ENCODE measurements at places on chromosomes 6 and 20.
A peak's percentile ranks its signal among the peaks of the same experiment; 100 is the strongest.

- DNase-seq: no peak
Measured at GRCh38 chr6:152093711-152094110, 286.2 kb downstream of the ESR1 start.

DNA sequence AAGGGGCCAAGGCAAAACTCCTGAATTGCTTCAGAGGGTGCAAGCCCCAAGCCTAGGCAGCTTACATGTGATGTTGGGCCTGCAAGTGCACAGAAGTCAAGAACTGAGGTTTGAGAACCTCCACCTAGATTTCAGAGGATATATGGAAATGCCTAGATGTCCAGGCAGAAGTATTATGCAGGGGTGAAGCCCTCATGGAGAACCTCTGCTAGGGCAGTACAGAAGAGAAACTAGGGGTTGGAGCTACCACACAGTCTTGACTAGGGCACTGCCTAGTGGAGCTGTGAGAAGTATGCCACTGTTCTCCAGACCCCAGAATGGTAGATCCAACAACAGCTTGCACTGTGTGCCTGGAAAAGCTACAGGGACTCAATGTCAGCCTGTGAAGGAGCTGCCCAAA, 179.7 kb upstream of the GJE1 start:
- no peak for DNase-seq

GRCh38 chr20:8909596-8909995, 159.3 kb upstream of the PLCB4 start:
- DNase-seq: no peak

DNA sequence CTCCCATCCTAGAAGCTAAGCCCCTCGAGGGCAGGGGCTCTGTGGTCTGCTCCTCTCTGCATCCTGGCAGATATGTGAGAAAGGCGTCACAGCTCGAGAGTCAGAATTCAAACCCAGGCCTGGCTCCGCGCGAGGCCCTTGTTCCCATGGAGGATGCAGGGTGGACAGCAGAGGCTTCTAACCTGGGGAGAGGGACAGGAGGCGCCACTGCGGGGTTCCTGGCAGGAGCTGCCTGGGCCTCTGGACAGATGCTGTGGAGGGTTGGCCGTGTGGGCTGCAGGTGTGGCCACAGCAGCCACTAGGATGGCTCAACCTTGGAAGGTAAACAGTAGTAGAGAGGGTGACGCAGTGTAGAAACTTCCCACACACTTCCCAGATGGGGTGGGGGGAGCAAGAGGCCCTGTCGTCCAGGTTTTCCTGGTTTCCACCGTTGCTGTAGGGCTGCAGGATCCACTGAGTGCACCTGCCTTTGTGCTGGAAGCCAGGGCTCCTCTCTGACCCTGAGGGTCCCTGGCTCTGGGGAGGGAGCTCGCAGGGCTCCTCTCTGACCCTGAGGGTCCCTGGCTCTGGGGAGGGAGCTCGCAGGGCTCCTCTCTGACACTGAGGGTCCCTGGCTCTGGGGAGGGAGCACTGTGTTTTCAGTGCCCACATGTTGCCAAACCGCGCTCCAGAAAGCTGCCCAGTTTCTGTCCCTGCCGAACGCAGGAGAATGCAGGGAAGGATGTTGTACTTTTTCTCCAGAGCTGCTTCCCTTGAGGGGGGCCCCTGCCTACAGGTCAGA, 14.2 kb downstream of the RBM38 start:
- DNase-seq: no peak

DNA sequence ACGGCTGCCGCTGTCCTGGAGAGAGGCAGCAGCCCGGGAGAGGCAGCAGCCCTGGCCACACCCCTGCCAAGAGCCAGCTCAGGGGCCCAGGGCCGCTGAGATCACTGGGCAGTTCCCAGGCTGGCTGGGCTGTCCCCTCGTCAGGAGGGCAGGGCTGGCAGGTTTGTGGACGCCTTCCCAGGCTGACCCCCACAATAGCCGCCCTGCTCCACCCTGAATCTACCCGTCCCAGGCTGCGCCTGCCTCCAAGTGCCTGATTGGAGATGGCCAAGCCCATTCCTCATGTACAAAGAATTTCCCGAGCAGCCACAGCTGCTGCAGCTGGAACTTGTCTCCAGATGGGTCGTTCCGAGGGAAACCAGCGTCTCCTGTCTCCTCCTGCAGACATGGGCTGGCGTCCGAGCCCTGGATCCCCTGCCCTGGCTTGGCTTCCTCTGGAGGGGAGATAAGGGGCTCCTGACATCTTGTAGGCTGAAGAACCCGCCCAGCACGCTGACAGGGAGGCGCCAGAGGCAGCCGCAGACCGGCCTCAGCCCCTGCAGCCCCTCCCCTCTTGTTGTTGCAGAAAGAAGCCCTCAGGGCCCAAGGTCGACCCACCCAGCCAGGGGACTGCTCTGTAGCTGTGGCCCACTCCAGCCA, 9.4 kb upstream of the GATA5 start:
- DNase-seq: no peak

- no peak for DNase-seq
Measured at GRCh38 chr6:14618759-14619418, 501.3 kb downstream of the CD83 start.

DNA sequence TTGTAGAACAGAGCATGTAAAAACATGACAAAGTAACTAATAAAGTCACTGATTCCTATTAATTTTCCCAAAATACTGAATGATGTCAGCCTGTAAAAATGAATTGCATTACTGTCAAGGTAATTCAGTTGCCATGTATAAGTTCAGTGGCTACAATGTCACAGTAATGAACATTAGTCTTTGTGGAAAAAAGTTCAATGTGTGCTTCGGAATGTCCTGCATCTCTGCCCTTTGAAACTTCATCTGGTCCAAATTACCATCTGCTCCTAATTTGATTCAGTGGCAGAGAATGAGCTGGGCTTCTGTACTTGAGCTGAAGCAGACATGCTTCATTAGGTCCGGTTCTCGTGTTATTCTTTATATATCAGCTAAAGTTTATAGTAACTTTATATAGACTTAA, 567.4 kb downstream of the COL12A1 start:
- DNase-seq: no peak

DNA sequence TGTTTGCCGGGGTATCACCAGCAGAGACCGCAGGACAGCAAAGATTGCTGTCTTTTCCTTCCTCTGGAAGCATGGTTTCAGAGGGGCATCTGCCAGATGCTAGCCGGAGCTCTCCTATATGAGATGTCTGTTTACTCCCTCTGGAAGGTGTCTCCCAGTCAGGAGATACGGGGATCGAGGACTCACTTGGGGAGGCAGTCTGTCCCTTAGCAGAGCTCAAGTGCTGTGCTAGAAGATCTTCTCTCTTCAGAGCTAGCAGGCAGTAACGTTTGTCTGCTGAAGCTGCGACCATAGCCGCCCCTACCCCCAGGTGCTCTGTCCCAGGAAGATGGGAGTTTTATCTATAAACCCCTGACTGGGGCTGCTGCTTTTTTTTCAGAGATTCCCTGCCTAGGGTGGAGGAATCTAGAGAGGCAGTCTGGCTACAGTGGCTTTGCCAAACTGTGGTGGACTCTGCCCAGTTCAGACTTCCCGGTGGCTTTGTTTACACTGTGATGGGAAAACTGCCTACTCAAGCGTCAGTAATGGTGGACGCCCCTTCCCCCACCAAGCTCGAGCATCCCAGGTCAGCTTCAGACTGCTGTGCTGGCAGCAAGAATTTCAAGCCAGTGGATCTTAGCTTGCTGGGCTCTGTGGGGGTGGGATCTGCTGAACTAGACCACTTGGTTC, 133.0 kb upstream of the FLRT3 start:
- no peak for DNase-seq

- DNase-seq: no peak
Measured at GRCh38 chr6:18347021-18347577, 40.1 kb upstream of the RNF144B start.

- DNase-seq: no peak
Measured at GRCh38 chr20:47758517-47759450, 26.5 kb downstream of the SULF2 start.

DNA sequence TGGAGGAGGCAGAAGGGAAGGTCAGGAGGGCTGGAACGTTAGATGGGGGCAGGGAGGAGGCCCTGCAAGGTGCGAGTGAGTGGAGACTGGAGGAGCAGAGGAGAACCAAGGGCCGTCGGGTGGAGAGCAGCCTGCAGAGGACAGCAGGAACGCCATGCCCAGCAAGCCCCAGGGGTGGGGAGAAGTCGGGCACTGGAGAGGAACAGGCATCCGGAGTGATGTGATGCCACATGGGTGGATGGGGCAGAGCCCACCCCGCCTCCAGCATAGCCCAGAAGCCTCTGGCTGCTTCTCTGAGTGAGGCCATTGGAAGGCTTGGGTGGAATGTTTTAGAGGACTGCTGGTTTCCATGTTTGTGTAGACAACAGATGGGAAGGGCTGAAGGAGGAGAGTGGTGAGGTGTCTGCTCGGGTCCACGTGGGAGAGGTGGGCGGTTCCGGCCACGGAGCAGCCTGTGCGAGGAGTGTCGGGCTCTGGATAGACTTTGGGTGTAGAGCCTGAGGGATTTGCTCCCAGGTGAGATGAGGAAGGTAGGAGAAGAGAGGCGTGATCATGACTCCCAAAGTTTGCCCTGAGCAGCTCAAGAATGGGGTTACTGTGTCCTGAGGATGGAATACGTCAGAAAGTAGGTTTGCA, 221.4 kb downstream of the SMOC2 start:
- DNase-seq: no peak

DNA sequence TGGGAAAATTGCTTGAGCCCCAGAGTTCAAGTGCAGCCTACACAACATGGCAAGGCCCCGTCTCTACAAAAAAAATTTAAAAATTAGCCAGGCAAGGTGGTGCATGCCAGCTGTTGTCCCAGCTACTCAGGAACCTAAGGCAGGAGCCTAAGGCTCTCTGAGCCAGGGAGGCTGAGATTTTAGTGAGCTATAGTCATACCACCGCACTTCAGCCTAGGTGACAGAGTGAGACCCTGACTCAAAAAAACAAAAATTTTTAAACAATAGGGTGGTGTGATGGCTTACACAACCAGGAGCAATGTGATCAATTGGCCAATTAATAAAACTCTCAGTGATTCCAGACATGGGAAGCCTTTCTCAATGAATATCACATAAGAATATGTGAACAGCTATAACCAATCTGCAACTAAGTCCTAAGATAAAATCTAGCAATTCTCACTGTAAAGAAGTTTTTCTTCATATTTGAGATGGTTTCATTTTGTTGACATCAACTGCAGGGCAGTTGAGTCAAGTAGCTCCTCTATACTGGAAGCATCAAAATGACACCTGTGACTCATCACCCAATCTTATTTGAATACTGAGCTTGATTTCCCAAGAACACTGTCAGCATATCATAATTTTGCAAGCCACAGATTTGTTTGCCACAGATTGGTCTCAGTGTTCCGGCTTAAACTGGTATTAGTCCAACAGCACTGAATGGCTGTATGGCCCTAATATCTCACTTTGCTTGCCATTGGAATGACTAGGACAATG, 169.0 kb upstream of the GJE1 start:
- no peak for DNase-seq

- DNase-seq: peak; percentile 30
Measured at GRCh38 chr20:49846206-49846807, 33.7 kb downstream of the SLC9A8 start.

DNA sequence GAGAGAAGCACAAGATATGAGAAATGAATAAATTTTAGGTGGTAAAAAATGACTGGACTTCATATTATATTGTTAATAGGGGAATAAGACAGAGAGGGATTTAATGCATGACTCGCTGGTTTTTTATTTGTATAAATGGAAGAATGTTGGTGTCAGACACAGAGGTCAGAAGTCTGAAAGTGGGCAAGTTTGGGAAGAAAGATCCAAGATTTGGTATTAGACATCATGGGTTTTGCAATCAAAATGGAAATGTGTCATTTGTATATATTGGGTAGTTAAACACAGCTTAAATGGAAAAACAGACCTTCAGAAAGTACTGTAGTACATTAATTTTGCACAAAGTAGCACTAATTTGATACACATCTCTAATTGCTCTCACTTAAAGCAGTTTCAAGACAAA, 96.2 kb downstream of the EYA4 start:
- DNase-seq: no peak

GRCh38 chr6:88164061-88164460, 2.1 kb downstream of the CNR1 start:
- no peak for DNase-seq

DNA sequence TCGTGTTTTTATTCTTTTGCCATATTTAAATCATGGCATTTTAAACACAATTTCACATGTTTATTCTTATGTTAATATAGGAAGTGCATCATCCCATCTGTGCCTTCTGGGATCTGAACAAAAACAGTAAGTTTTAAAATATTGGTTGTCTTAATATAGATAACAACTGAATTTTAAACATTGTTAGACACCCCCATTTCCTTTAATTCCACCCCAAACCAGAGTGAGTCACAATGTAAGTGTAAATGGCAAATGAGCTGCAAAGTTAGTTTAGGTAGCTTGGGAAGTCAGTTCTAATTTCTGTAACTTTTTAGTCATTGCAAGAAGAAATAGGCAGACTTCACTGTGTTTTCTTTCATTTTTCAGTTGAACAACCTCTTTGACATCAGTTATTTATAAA, 108.0 kb downstream of the ADGRG6 start:
- DNase-seq: no peak

GRCh38 chr20:32960849-32961731, 43.1 kb downstream of the SUN5 start:
- no peak for DNase-seq

DNA sequence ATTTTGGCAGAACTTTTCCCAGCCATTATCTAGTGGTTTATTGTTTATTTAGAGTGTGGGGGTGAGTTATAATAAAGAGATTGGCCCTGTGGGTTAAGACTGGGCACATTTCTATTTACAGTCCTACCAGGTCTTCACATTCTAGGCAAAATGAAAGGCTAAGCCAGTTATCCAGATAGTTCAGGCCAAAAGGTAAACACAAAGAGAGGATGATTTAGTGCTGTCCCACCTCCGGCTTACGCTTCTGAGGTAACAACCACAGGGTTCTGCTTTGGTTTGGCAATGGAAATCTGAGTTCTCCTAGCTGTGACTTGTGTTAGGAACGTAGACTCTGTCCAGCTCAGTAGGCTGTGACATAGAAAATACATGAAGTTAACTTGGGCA, 50.3 kb upstream of the PTPRK start:
- DNase-seq: no peak

DNA sequence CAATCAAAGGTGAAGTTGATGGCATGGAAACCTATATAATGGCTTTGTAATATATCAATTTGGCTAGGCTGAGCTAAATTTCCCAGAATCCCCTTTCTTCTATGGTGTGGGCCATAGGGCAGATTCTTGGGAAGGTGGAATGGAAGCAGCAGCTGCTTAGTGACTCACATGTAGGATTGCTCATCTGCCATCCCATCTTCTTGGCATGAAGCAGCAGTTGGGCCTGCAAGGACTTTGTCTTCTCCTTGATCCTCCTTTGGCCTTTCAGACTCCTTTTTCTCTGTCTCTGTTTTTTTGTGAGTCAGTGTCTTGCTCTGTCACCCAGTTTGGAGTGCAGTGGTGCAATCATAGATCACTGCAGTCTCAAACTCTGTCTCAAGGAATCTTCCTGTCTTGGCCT, 52.6 kb upstream of the CEP162 start:
- no peak for DNase-seq

GRCh38 chr6:118558464-118559217, 10.5 kb downstream of the PLN start:
- no peak for DNase-seq

GRCh38 chr20:11172881-11173280, 499.1 kb upstream of the JAG1 start:
- DNase-seq: no peak

GRCh38 chr6:156840606-156841005, 63.4 kb downstream of the ARID1B start:
- DNase-seq: no peak

- no peak for DNase-seq
Measured at GRCh38 chr6:163384510-163384909, 30.0 kb upstream of the QKI start.

All from stimulated activated naive CD4-positive, alpha-beta T cell treated with Interleukin-2 at 50 U/mL for 16 hours (primary cell).